Activated T-cell treated with anti-CD3 and anti-CD28 coated beads, Interleukin-2, amount 50 U/mL, for 72 hours (primary cell): ENCODE measurements at places on chromosomes 6 and 20. TPM values are rescaled to one million over a fixed set of nuclear protein-coding genes. Genes with fewer than 3 reads are reported as not detected.

Gene THBD
- not detected for total RNA-seq

Gene PARD6B
- 5.0 TPM for total RNA-seq

Gene TRIM15
- total RNA-seq: 0.95 TPM

Gene NDUFAF5
- total RNA-seq: 32.9 TPM

Gene TAAR6
- total RNA-seq: not detected

Gene HLA-DQA1
- total RNA-seq: 3.7 TPM

Gene EDN1
- 0.12 TPM for total RNA-seq

Gene LGSN
- total RNA-seq: 0.32 TPM

Gene NNAT
- 0.19 TPM for total RNA-seq

Gene PPIL4
- total RNA-seq: 42.0 TPM

Gene DSP
- 0.48 TPM for total RNA-seq

Gene DCDC2
- total RNA-seq: not detected

Gene TMEM217
- total RNA-seq: 9.3 TPM

Gene ARHGAP40
- total RNA-seq: not detected

Gene POM121L2
- not detected for total RNA-seq

Gene WASF1
- 2.6 TPM for total RNA-seq

Gene SRMS
- not detected for total RNA-seq

Gene OR12D3
- not detected for total RNA-seq

Gene SLC17A4
- not detected for total RNA-seq

Gene KIF6
- total RNA-seq: not detected

Gene MOG
- total RNA-seq: not detected

Gene AMD1
- total RNA-seq: 61.4 TPM

Gene SNAP25
- 6.9 TPM for total RNA-seq

Gene KIAA1755
- total RNA-seq: not detected

Gene CCN6
- 0.74 TPM for total RNA-seq

Gene ARMH2
- not detected for total RNA-seq

Gene SIM1
- total RNA-seq: 0.07 TPM

Gene PDYN
- not detected for total RNA-seq

Gene TMEM170B
- 1.6 TPM for total RNA-seq

Gene REM1
- not detected for total RNA-seq
